T-helper 2 cell treated with Interferon-gamma antibody and Interleukin-4, amounts not matched to agents 5 μg/mL and 100 μg/mL, for 36 hours (primary cell): ENCODE measurements at places on chromosomes 16 and 17.

- DNase-seq = no peak
These were observed 87.5 kb upstream of the GSE1 start for GRCh38 chr16:85525420-85526184.

- no peak for DNase-seq
These were observed 13.0 kb downstream of the NMRAL1 start for GRCh38 chr16:4461250-4462085.

DNA sequence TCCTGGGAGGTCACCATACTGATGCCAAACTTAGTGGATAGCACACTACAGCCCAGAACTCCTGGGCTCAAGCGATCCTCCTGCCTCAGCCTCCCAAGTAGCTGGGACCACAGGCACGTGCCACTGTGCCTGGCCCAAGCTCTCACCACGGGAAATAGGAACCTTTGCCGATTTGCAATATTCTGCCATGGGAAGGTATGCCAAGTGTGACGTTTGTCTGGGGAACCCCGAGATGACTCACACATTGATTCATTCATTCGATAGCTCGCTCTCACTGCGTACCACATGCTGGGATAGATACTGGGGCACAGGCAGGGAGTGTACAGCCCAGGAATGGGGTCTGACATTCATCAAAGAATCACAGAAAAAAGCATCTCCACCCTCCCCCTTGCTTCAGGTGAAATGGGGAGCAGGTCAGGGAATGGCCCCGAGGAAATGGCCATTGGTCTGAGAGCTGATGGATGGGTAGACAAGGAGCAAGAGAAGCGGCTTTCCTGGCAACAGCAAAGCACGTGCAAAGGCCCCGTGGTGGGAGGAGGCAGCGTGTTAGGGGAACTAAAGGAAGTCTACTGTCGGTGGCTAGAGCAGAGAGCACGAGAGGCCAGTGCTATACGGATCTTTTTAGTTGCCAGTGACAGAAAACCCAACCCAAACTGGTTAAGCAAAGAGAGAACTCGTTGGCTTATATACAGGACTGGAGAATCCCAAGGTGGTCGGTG lies 44.1 kb downstream of the DNAH17 start:
- no peak for DNase-seq

- DNase-seq = no peak
These were observed 4.0 kb downstream of the ALDH3A2 start for GRCh38 chr17:19652595-19652994.

DNA sequence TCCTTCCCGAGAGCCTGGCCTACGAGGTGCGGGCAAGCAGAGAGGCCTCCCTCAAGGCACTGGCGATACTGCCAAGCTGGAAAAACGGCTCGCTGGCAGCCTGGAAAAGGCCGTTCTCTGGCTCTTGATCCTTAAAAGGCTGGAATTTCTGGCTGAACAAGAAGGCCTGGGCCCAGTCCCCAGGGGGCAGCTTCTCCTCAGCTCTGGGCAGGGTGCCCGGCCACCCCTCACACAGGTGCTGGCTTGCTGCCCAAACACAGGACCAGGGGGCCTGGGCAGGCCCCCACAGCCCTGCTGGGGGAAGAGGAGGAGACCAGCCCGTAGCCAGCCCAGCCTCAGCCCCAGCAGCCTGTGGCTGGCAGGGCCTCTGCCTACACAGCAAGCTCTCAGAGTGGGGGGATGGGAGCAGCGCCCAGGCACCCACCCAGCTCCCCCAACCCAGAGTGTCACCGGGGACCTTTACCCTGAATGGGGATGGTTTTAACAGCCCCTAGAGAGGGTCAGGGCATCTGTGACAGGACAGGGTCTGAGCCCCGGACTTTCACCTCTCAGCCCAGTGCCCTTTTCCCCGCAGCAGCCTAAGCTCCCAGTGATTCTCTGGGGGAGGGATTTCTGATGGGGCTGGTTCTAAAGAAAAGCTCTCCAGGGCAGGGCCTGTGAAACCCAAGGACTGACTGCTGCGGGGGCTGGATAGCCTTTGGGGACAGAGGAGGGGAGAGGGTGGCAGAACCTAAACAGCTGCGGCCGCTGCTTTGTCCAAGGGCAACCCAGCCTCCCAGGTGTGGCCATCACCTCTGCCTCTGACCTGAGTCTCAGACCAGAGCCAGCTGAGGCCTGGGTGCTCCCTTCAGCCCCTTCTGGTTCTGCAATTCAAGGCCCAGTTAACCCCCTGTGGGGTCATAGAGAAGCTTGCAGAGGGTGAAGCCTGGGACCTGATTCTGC lies 38.6 kb upstream of the TOB1 start:
- DNase-seq = no peak

GRCh38 chr17:32261936-32262510 lies 3.6 kb upstream of the RHBDL3 start:
- DNase-seq = no peak

DNA sequence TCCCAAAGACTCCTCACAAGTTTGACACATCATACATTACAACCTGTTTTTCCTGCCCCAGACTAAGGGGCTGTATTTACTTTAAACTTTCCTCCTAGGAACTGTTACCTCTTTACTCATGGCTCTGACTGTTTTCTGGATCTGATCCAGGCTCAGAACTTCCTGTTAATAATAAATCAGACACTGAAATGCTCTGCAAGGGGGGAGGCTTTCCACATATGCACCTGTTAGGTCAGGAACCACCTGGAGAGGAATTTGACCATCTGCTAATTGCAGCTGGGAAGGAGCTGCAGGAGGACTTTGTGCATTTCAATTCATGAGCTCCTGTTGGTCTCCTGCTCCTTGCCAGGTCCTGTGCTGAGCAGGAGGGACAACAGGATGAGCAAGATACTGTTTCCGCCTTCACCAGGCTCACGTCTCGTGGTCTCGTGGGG lies 476.9 kb upstream of the CDH5 start:
- no peak for DNase-seq

DNA sequence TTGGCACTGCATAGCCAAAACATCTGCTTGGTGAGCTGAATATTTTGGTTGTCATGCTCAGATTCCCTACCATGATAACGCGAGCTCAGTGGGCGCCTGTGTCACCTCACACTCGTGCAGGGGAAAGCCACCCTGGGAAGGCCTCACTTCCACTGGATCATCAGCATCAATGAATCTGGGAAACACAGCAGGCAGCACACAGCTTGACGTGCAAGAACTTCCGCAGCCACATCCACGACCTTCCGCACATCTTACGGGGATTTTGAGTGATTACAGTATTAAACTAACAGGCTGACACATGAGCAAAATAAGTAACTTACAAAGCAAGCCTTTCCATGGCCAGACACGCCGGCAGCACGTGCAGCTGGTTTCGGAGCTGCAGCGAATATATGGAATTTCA lies 54.7 kb upstream of the FOXF1 start:
- DNase-seq = no peak

DNA sequence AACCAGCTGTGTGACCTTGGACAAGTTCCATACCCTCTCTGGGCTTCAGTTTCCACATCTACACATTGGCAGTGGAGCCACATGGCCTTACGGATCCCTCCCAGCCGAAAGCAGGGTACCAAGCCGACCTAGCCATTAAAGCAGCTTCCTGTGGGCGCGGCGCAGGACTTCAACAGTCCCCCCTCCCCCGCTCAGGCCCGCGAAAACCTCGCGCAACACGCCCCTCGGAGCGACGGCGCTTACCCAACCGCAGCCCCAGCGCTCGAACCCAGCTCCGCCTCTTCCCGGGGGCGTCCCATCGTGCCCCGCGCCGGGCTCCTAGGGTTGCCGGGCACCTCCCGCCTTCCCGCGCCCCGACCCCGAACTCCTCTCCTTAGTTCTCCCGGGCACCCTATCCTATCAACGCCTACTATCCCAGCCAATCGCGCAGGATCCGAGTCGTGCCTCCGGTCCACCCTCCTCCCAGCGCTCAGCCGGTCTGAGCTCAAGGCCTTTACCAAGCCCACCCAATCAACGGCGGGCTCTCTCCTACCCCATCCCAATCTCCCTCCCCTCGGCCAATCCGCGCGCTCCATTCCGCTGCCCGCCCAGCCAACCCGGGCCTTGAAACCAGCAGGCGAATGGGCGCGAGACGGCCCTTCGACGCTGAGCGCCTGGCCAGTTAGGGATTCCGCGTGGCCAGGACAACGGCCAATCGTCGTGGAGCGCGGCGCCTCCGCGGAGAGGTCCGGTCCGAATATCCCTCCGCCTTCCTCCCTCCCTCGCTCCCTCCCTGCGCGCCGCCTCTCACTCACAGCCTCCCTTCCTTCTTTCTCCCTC lies at the start of gene KPNB1:
Gene KPNB1, plus strand, starts transcription at position 767 of the 819 bp plus-strand sequence. CDS start 326 bp downstream, outside the sequence.
- DNase-seq = peak; percentile 99

DNA sequence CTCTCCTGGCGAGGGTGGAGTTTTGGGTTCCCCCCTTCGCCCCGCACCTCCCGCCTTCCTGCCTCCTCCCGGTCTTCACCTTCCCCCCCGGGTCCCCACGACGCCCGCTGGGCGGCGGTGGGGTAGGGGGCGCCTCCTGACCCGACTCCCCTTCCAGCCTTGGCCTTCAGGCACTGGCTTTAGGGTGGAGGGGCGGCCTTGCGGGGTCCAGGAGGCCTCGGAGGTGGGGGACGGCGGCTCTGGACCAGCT lies 2.4 kb downstream of the SLC16A3 start:
- no peak for DNase-seq

DNA sequence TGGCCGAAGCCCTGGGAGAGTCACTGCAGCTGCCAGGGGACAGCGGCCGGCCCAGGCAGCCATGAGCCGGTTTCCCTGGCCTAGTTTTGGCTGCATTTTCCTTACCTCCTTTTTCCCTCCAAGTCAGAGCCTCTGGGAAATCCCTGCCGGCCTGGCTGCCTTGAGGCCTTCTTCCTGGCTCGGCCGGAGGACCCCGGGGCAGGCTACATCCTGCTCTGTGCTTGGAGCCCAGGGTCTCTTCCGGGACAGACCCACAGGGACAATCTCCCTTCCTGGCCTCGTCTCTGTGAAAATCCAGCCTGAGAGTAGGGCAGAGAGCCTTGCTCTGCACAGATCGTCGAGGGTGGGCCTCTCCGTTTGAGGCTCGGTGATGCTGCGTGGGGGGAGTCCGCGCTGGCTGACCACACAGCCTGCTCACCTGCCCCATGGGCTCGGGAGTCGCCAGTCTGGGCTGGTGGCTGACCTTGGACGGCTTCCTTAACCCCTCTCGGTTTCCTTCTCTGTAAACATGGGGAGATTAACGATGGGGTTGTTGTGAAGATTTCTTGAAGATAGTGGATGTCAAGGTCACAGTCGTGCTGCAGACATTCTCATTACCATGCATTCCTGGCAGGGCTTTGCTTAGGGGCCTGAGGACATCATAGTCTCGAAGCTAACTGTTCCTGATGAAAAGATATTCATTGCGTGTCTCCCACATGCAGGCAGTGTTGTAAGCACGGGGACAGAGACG lies 34.8 kb upstream of the CIBAR2 start:
- DNase-seq = no peak
